ENCODE measurements at places on chromosomes 5 and 9. TPM values are rescaled to one million over a fixed set of nuclear protein-coding genes. Genes with fewer than 3 reads are reported as not detected.

GRCh38 chr5:19977099-19977498 is 10.9 kb downstream of the CDH18 start:
- no peak for DNase-seq

DNA sequence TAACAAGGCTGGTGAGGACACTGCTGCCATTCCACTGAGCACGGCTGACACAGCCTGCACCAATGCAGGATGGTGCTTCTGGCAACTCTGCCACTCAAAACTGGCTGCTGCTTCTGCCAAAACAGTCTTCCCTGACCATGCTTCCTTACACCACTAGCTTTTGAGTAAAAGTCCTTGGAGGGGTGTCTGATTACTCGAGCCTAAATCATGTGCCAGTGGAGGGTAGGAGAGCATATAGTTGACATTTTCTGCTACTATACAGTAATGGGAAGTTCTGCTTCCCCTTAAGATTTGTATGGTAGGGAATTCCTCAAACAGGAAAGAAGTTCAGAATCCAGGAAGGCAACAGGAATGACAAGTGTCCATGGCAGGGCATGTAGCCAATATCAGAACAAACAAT is 12.2 kb upstream of the PJA2 start:
- no peak for DNase-seq

Gene KDM4C
- polyA plus RNA-seq, result 10.5 TPM

DNA sequence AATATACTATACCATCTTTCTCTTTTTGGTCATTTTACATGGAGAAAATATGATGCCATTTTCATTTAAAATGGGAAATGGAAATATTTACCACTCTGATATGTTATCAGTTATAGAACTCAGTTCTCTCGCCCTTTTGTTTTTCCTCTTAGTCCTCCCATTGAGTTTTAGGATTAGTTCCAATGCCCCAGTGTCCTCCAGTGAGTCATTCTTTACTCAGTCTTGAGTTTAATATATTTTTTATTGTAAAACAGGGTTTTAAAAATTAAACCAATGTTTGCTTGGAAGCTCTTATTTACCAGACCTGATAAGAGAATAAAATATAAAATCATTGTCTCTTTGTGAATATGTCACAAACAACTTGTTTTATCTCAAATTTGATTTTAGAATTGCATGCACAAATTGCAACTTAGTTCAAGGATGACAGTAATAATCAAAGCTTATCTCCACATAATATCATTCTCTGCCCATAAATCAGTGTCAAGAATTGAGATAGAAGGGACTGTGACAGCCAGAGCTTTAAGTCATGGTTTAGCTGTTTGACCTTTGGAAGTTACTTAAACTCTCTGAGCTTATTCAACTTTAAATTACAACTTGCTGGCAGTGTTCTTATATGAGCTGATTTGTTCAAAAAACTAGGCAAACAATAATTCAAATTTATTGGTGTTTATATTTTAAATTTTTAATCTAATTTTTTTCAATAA is 166.4 kb downstream of the PAM start:
- DNase-seq, result no peak

- DNase-seq, result peak; percentile 27
These were observed 5.7 kb upstream of the ADRB2 start for GRCh38 chr5:148820461-148821395.

Data from pancreas (tissue), 10 donors.